GM19239 (cell line): ENCODE measurements at places on chromosomes 2 and 18.

GRCh38 chr2:152542995-152543481 lies 174.2 kb downstream of the PRPF40A start:
- DNase-seq, result no peak

GRCh38 chr18:79798999-79799370 lies 1.2 kb downstream of the KCNG2 start:
- no peak for DNase-seq

DNA sequence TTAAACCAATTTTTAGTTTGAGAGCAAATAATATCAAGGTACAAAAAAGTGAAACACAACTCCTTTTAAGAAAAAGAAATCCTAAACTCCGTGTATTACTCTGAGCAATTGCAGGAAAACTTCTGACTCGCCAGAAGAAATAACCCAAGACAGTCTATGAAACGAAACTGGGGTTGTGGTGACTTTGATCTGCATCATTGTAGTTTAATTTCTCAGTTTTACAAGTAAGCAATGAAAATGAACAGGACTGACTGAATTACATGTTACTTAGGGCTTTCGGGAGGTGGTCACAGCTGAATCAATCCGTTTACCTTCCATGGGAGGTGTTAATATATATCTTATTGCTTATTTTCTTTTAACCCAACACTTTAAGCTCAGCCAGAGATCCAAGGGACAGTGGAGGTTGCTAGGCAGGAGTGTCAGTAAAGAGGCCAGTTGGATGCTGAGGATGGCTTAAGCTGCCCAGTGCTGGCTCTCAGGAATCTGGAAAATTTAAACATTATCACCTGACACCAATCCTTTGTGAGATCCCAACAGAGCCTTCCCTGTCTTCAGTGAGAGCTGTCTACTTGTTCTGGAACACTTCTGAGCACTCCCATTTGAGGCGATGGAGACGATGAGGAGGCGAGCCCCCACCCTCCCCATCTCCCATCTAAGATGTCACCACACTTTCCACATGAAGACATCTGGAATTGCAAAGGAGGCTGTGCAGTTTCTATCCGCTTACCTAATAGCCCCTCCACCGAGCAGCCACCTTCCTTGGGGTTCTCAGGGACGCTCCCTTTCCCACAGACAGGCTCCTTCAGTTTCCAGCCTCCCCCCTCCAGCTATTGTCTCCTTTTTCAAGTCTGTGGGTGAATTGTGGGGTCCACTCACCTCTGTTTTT lies 3.6 kb upstream of the RAB31 start:
- no peak for DNase-seq

DNA sequence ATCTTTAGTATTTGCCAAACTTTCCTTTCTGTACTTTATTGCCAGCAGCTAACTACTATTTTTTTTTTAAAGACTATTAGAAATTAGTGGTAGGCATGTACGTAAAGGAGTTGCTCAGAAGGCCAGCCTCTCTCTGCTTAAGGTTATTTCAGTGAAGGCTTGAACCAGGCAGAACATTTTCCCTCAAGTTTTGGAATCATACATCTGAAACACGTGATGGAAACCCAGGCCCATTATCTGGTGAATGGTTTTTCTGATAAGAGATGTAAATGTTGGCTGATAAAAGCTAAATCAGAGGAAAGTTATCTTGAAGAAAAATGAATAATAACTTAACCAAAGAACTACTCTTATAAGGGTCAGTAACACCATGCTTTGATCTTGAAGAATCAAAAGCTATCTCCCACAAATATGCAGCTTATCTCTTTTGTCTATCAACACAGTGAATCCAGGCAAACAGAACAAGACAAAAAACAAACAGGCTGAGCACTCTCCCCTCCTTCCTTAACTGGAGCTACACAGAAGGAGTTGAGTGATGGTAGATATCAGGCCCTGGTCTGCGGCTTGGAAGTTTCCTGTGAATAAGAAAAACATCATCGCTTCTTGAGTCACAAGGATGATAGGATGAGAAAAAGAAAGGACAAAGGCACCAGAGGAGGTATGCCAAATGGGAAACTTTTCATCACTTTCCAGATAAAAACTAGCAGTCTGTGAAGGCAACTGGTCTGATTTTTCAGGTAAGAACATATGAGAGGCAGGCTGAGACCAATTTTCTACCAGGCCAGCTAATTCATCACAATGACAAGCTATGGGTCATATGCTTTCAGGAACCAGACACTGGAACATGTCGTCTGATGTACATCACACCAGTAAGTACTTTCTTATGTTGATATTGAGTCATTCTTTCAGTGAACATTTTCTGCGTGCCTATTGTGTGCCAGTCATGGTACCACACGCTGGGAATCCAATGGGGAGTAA lies 88.4 kb upstream of the STK17B start:
- DNase-seq, result no peak

GRCh38 chr18:37873416-37873815 lies 307.8 kb upstream of the CELF4 start:
- DNase-seq, result no peak

DNA sequence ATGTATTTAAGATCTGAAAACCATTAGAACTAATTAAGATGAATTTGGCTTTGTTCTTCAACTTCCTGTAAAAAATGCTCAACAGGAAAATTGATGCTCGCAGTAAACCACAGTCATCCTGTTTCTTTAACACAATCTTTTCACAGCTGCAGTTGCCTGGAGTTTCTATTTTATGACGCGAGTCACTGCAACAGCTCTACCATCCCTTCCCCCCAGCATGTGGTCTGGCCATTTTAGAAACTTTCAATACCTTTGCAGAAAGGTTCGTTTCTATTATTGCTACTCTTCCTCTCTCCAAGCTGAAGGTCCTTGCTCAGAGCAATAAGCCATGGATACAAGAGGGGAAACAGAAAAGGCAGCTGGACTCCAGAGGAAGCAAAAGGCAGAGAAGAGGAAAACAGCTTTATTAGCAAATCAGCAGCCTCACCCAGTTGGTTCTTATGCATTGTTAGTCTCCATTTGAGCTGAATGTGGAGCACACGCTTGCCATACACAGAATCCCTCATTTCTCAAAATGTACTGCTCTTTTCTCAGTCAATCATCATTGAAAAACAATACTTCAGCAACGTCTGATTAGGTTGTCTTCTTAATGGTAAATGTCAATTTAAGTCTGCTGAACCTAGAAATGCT lies 3.9 kb downstream of the WIPF1 start:
- peak; percentile 47 for DNase-seq

DNA sequence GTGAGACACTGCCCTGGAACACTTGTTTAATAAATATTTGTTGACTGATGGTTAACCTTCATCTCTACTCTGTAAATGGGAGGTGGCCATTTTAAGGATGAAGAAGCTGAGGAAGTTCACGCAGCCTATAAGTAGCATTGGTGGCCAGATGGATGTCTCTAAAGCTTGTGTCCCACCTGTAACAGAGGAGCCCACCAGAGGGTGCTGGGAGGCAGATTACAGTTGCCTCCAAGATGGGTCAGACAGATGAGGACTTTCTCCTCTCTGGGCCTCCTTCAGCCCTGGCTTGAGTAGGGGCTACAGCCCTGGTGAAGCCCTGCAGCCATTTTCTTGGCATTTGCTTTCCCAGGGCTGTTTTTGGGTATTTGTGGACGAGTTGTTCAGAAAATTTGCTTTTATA lies 45.0 kb upstream of the MCFD2 start:
- no peak for DNase-seq

DNA sequence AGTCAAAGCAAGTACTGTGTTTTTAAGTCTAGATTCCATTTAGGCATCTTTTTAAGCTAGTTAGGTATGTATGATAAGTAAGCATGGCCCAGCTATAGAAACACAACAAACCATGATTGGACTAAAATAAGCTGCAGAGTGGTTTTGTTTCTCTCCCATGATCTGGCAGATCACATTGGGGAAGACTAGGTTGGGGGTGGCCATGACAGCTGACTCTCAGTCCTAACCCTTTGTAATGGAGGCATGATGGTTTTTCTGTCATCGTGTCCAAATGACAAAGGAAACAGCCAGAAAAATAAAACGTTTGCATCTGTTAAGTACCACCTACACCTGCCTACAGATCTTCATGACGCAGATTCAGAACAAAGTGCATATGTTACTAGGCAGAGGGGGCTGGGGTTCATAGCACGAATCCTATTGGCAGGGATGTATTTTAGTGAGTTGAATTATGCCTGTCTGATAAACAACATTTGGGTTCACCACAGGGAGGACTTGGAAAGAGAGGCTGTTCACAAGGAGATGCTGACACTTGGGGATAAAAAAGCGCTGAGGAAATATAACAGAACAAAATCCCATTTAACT lies 33.8 kb upstream of the GALNT5 start:
- DNase-seq, result no peak

- no peak for DNase-seq
Measured at GRCh38 chr18:27749194-27749593, 427.7 kb downstream of the CDH2 start.

DNA sequence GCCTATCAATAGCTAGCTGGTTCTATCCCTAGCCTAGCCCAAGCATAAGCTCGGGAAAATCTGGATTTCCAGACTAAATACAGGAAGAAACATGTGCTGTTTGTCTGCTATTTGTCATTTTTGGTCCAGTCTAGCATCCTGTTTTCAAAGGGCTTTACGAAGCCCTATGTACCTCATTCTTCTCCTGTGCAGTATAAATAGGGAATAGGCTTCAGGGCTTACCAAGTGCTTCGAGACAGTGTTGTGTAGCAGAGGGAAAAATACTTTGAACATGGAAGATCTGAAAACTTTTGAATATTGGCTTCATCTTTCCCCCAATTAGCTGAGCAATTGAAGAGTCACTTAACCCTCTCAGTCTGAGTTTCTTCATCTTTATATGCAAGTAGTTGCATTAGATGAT lies 679.8 kb downstream of the TDRD15 start:
- DNase-seq, result no peak

- no peak for DNase-seq
Measured at GRCh38 chr2:36416370-36417165, 61.0 kb downstream of the CRIM1 start.

DNA sequence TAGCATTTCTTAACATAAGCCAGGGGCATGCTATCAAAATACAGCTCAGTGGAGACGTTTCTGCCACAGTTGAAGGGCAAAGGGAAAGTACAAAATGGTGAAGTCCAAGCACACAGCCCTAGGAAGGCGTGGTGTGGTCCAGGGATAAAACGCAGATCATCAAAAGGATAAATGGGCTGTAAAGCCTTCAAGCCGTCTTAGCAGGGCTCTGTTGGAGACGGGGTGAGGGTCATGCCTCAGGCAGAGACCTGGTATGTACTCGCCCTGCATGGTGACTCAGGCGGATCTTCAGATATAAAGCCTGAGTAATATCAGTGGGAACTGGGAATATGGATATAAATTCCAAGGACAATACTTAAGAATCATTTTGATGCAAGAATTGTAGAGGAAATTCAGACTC lies 61.2 kb downstream of the NGEF start:
- no peak for DNase-seq
